ENCODE measurements at places on chromosomes 4 and X. TPM values are rescaled to one million over a fixed set of nuclear protein-coding genes. Genes with fewer than 3 reads are reported as not detected.

The TEX13C gene
- not detected for total RNA-seq

The CXCL1 gene
- not detected for total RNA-seq

The CNGA1 gene
- total RNA-seq = not detected

The TEX11 gene
- not detected for total RNA-seq

The L1CAM gene
- total RNA-seq = 9.7 TPM

The GAB1 gene
- total RNA-seq = 0.39 TPM

All from T-helper 1 cell treated with Interleukin-12 subunit alpha and Interleukin-12 subunit beta and Interleukin-4 antibody, amounts not matched to agents 30 ng/mL and 1 ng/mL, for 36 hours (primary cell).